ENCODE measurements at places on chromosomes 2 and 18.
A peak's percentile ranks its signal among the peaks of the same experiment; 100 is the strongest.

DNA sequence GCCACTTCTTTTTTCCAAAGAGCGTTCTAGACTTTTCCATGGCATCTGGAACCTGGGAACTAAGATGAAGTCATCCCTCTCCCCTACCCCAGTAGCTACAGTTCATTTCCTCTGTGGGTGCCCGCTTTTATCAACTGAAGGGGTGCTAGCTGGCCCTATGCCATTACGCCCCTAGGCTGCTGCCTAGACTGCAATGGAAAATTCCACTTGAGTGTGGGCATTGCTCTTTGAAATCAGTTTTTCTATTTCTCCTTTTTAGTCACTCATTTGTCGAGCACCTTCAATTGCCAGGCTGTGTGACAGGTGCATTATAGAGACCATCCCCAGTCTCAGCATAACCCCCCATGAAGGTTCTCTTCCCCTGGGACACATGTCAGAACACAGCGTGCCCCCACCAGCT lies 7.3 kb downstream of the TEX51 start:
- DNase-seq: no peak

DNA sequence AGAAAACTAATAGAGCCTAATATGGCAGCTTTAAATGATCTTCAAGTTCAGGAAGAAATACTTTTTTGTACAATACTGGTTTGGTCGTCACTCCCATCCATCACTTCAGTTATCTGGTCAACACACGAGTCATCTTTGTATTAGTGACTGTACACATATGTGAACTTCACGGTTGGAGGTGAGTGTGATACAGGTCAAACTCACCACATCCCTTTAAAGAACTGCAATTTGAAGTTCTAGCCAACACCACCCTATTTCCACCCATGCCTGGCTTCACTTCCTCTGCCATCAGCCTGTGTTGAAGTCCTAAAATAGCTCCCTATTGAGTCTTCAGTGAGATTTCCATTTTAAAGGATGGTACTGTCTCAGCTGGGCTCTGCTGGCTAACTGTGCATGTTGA lies 361.9 kb downstream of the TXNL1 start:
- DNase-seq: no peak

DNA sequence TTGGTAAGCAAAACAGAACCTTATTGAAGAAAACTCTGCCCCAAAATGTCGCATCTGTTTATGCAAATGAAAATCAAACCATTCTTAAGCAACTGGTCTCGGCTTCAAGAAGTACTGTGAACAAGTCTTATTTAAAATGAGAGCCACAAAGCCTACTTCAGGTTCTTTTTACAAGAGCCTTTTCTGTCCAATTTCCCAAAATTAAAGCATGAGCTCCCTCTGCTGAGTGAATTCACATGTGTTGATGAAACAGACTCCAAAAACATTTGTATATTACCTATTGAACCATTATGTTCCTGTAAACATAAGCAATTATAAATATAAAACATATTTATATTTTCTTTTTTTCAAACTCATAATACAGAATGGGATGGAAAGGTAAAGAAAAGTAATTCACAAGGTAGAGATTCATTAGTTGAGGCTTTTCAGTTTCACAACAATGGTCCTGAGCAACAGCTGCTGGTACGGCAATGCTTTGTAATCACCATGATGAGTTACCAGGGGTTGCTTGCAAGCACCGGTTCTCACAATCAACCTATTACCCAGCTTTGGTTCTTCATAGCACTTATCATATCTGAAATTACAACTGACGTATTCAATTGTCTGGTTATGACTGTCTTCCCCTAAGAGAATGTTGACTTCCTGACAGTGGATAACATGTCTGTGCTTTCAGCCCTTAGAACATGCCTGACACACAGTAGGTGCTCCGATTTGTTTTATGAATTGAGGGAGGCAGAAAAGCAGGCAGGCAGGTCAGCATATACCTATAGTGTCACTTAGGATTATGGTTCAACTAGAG lies 108.4 kb upstream of the BZW1 start:
- peak; percentile 51 for DNase-seq

GRCh38 chr2:726169-726568 lies 49.0 kb upstream of the TMEM18 start:
- DNase-seq: no peak

- DNase-seq: no peak
These were observed 55.0 kb downstream of the RPL37A start for GRCh38 chr2:216553482-216554240.

GRCh38 chr2:4539121-4539520 lies 835.7 kb downstream of the DCDC2C start:
- DNase-seq: no peak

- no peak for DNase-seq
These were observed 1057.1 kb upstream of the CRIM1 start for GRCh38 chr2:35298493-35298892.

GRCh38 chr2:26454561-26455001 lies 23.3 kb downstream of the OTOF start:
- DNase-seq: no peak

- peak; percentile 71 for DNase-seq
These were observed 11.1 kb downstream of the COLEC12 start for GRCh38 chr18:489244-490023.

GRCh38 chr2:187509667-187510417 lies 44.4 kb downstream of the TFPI start:
- no peak for DNase-seq

GRCh38 chr18:79784965-79785770 lies 12.6 kb upstream of the KCNG2 start:
- DNase-seq: no peak

DNA sequence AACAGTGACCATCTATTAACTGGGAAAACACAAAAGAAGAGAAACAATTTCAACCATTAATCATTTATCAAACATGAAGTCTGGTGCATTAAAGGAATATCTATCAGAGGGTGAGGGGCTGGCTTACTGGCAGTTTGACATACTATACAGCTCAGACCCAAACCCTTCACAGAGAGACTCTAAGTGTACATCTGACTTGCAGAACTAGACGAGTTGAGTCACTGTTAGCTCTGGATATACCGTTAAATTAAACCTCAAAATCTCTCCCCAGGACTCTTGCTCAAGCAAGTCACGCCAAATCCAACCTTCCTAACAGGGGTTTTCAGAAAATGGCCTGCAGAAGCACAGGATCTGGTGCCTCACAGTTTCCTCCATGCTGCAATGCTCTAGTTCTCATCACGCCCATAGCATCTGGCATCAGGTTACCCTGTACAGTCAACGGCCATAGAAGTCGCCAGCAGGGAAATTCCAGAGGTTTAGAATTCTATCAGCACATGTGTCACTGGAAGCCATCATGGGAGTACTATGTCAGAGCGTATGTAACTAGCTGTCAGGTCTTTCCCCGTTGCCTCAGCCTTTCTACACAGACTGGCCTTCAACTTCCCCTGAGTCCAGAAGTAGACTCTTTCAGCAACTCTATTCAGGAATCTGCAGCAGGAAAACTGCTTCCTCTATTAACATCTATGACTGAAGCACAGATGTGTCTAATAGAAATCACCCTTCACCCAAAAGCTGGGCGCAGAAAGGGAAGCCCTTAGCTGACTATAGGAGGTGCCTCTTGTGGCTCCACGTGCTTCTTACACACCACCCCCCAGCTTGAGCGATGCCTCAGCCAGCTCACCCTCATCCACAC lies 9.3 kb downstream of the TGOLN2 start:
- DNase-seq: peak; percentile 65

GRCh38 chr2:200966770-200967169 lies 3.3 kb upstream of the ORC2 start:
- DNase-seq: peak; percentile 53

- DNase-seq: no peak
These were observed 36.4 kb downstream of the FAM168B start for GRCh38 chr2:131056932-131057287.

DNA sequence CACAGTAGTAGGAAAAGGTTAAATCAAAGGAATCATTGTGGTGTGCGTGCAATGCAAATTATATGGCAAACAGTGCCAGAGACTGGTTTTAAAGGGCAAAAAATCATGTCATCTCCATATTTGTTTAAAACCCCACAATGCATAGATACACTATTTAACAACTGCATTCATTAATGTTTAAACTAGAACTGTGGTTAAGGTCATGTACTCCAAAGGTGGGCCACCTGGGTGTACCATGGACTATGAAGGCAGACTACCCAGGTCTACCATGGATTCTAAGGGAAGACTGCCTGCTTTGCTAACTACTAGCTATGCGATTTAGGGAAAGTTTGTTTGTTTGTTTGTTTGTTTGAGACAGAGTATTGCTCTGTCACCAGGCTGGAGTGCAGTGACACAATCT lies 356.3 kb downstream of the ZEB2 start:
- no peak for DNase-seq

- DNase-seq: no peak
These were observed 679 bp downstream of the PTMA start for GRCh38 chr2:231708773-231709635.

DNA sequence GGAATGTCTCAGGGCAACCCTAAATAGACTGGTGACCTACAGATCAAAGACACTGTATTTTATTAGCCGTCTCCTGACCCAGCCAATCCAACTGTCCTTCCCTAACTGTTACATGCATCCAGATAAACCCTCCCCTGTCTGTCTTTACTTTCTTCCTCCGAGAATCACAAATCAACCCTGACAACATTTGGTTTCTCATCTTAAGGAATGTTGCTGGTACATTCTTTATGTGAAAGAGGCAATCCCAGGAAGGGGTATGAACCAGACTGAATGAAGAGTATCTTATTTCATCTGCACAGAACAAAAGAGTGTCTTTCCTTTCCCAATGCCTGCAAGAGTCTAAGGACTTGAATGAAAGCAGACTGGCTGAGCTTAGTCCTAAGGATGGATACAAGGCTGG lies 113.9 kb upstream of the LTBP1 start:
- DNase-seq: peak; percentile 74

DNA sequence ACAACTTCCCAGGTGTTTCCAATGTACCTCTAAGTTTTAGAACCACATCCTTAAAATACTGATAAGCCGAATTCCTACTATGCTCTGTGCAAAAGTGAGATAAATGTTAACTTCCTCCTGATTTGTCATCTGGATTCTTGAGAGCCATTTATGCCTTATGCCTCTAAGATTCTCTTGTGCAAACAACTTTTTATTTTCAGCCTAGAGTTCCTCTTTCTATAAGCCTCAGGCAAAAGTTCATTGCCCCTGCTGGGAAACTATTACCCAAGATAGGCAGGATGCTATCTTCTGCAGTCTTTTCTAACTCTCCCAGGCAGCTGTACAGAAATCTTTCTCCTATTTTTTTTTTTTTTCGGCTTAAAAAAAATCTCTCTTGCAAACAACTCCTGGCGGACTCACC lies 216.1 kb downstream of the KCNJ3 start:
- DNase-seq: no peak

- no peak for DNase-seq
These were observed 107.0 kb upstream of the RAB6C start for GRCh38 chr2:129872446-129872845.

GRCh38 chr2:167653131-167653530 lies 594.3 kb downstream of the STK39 start:
- DNase-seq: no peak

DNA sequence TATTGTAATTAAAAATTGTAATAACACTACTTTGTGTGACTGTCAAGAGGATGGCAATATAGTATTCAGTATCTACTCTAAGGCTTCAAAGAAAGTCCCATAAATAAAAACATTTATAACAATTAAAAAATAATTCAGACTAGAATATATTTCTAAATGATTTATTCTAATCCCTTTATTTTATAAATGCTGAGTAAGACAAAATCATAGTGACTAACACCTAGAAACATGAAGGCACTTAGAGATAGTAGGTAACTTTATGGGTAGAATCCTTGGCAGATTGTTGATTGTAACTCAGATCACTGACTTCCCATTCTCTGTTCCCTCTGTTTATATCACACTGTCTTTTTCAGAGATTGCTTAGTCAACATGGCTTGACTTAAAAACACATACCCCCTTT lies 78.6 kb upstream of the EPB41L5 start:
- no peak for DNase-seq

GRCh38 chr2:46561731-46562450 lies 82.5 kb downstream of the TMEM247 start:
- no peak for DNase-seq

DNA sequence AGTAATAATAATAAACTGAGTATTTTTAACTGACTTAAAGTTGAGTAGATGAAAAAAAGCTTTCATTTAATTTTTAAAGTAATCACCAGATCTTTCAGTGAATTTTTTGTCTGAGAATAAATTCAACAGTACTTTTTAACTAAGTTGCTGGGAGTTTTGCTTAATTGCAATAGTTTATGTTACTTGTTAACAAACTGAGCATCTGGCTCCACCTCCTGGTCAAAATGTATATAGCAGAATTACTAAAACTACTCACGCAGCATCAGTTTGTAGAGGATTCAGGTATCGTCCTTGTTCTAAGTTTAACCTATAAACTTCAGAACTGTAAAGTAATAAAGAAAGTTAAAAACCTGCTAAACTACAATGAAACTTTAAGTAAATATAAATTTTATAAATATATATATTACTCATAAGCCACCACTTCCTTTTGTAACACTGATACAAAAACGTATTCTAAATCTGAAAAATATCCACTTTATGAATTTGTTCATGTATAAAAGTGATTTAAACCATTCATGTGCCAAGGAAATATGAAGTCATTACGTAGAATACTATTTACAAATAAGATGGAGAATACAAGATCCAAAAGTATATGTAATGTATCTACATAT lies 21.3 kb downstream of the NOL10 start:
- no peak for DNase-seq

DNA sequence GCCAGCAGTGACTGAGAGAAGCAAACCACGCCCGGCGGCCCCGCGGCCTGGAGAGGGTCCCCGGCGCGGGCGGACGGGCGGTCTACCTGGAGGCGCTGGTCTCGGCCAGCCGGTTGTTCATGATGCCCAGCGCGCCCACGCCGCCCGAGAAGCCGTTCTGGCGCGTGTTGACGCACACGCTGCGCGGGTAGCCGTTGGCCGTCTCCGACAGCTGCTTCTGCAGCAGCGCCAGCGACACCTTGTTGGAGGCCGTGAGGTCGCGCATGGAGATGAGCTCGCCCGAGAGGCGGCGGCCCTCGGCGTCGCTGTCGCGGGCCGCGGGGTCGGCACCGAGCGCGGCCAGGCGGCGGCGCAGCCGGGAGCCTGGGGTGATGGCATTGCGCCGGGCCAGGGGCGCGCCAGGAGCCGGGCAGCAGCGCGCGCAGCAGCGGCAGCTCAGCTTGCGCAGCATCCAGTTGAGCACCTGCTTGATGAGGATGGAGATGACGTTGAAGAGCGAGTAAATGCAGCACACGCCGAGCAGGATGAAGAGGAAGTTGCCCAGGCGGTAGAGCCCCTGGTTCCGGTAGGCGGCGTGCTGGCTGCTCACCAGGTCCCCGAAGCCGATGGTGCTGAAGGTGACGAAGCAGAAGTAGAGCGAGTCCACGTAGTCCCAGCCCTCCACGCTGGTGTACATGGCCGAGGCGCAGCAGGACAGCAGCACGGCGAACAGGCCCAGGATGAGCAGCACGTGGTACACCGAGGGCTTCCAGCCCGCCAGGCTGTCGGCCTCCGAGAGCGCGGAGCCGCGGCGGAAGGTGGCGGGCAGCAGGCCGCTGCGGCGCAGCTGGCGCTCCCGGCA lies 118.1 kb downstream of the MSH2 start:
- DNase-seq: peak; percentile 15

- DNase-seq: no peak
These were observed 44.3 kb downstream of the MAP3K20 start for GRCh38 chr2:173119944-173120343.

Data from fibroblast of skin of left quadriceps (primary cell).